ENCODE measurements at places on chromosomes 13 and 19. TPM values are rescaled to one million over a fixed set of nuclear protein-coding genes. Genes with fewer than 3 reads are reported as not detected.

- no peak for DNase-seq
Observed at GRCh38 chr13:40376296-40376849, 290.1 kb downstream of the FOXO1 start.

GRCh38 chr13:78341032-78341431 lies 262.3 kb downstream of the POU4F1 start:
- DNase-seq = no peak

- DNase-seq = no peak
Observed at GRCh38 chr13:40433577-40433976, 232.9 kb downstream of the FOXO1 start.

DNA sequence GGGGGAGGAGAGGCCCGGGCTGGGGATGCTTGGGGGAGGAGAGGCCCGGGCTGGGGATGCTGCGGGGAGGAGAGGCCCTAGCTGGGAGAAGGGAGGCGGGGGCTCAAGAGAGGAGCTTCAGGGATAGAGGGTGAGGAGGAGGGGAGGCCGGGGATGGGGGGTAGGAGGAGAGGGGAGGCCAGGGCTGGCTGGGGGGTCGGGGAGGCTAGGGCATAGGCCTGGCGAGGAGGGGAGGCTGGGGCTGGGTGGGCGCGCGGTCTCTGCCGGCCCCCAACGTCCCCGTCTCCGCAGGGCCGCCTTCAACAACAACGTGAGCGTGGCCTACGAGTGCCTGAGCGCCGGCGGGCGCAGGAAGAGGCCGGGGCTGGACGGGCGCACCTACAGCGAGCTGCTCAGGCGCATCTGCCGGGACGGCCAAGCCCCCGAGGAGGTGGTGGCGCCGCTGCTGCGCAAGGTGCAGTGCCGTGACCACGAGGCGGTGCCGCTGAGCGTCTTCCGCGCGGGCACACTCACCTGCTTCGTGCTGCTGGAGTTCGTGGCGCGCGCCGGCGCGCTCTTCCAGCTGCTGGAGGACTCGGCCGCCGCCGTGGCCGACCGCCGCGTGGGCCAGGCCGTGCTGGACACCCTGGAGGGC lies 11.4 kb downstream of the TPGS1 start:
- DNase-seq = peak; percentile 72

DNA sequence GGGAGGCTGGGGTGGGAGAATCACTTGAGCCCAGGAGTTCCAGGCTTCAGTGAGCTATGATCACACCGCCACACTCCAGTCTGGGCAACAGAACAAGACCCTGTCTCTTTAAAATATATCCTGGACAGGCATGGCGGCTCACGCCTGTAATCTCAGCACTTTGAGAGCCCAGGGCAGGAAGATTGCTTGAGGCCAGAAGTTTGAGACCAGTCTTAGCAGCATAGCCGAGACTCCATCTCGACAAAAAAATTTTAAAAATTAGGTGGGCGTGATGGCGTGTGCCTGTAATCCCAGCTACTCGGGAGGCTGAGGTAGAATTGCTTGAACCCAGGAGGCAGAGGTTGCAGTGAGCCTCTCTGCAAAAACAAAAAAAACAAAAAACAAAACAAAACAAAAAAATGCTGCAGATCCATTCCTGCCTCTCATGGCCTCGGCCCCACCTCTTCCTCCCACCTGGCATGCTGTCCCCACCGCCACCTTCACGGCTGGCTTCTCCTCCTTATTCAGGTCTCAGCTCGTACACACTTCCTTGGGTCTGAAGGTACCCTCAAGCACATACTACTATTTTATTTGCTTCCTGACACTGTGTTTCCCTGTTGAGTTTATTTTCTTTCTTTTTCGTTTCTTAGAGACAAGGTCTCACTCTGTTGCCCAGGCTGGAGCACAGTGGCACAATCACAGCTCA lies 5.3 kb downstream of the RFX1 start:
- DNase-seq = no peak

GRCh38 chr19:48635263-48635965 lies 1.8 kb downstream of the DBP start:
- peak; percentile 71 for DNase-seq

DNA sequence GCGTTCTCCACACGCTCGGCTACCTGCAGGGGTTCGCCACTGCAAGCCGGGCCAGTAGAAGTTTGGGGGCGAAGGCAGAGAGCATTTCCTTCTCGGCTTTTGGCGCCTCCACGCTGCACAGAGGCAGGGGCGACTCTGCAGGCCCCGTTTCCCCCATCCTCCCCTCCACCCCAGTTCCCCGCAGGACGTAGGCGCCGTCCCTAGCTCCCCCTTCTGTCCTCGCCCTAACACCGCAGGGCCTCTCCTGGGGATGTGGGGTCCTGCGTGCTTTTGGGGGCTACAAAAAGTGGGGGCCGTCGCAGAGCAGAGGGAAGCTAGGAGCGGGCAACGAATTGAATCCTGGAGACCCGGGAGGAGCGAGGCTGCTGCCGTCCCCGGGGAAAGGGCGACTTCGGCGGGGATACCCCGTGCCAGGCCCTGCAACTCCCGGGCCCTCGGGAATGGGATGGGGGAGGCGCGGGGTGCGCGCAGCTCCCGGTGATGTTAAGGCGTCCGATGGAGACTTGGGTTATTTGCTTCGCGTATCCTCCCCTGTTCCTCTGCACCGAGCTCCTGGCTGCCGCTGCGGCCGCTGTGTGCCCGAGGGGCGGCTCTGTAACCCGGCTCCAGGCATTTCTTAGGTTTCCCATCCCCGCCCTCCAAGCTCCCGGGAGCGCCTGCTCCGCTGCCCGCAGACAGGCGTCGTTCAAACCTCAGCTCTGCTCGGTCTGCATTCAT lies 255.9 kb upstream of the SOX21 start:
- peak; percentile 68 for DNase-seq

DNA sequence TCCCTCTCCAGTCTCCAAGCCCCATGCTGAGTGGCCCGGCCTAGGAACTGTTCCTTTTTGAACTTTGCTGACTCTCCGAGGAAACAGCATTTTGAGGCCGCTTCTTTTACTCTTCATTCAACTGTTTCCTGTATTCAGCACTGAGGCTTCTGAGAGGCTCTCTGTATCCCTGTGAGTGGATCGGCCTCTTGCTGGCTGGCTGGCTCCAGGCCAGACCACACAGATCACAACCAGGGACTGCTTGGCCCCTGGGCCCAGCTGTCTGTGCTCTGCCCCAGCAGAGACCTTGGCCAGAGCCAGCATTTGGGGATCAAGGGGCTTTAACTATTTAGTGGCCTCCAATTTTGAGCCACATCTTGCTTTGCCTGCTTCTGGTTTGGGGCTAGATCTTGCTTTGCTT lies 75.6 kb upstream of the KL start:
- DNase-seq = no peak

DNA sequence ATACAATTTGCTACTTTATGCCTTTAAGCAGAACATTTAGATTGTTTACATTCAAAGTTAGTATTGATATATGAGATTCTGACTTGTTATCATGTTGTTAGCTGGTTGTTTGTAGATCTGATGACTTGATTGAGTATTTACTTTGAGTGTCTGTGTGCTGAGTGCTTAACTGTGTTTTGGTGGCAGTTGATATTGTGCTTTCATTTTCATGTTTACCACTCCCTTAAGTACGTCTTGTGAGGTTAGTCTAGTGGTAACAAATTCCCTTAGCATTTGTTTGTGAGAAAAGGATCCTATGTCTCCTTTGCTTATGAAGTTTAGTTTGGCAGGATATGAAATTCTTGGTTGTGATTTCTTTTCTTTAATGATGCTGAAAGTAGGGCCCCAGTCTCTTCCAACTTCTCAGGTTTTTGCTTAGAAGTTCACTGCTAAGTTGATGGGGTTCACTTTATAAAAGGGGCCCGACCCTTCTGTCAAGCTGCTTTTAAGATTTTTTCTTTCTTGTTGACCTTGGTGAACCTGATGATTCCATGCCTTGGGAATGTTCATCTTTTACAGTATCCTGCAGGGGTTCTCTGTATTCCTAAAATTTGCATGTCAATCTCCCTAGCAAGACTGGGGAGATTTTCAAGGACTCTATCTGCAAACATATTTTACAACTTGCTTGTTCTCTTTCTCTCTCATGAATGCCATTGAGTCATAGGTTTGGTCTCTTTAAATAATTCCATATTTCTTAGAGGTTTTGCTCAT lies 1095.4 kb upstream of the PCDH20 start:
- DNase-seq = no peak

GRCh38 chr13:27632214-27632613 lies 10.5 kb downstream of the POLR1D start:
- DNase-seq = no peak

DNA sequence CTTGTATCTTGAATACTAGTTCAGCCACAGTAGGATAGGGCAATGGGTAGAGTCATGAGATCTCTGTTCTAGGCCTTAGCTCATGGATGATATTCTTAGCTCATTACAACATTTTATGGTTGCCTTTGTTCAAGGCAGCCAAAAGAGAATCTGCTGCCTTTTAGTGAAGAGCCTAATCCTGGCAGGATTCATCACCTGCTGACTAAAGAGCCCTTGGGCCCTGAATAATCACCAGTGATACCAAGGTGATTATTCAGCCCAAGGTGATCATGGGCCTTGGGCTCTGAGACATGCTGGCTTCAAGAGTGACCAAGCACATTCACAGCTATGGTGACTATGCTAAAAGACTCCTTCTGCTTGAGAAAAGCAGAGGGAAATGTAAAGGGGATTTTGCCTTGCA lies 143.3 kb upstream of the MYO16 start:
- no peak for DNase-seq

DNA sequence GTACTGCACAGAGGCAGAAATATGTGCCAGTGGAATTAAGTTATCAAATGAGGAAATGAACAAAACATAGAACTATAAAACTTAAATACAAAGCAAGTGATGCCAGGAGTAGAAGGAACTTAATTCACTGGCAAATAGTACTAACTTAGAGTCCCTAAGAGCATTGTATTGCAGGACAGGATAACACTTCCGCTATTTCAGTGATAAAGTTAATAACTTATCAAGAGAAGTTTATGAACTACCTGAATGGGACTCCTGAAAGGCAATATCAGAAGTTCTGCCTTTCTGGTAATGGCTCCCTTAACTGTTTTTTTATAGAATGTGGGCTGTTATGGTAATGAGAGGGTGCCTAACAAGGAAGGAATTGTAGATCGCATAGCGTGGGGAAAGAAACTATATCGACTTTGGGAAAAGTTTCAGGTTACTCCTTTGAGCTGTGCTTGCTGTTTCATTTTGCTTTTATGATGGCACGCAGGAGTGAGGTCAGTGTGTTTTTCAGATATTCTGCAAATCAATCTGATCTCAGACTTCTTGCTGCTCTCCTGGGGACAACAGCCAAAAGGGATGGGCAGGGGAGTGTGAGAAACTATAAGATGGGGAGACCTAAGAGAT lies 95.3 kb upstream of the MLNR start:
- no peak for DNase-seq

DNA sequence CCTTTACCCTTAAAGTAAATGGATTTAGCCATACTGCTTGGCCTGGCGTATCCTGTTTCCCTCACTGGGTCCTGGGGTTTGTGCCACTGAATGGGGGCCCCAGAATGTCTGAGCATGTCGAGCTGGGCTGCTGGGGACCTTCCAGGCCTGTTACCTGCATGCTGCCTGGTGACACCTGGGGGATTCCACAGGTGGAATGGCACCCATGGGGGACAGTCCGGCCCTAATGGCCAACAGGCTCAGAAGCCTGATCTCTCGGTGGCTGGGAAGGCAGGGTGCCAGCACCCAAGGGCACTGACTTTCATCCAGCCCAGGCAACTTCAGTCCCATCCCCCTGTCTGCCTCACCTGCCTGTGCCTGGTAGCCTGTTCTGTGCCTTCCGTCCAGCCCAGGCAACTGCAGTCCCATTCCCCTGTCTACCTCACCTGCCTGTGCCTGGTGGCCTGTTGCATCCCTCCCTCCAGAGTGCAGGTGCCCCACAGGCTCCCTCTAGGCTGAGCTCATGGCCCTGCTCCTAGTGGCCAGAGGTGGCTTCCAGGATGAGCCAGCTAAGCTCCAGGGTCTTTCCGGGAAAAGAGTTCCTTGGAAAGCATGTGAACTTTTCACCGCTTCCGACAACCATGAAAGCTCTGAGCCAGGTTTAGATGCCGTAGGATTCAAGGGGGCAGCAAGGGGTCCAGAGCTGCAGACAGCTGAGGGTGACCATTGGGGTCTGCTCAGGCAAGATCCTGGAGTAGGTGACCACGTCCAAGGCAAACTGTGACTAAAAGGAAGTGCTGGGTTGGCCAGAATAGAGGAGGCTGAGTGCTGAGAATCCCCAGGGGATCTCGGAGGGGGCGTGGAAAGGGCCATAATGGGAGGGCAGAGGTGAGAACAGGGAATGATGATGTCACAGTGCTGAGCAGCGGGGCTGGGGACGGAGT lies 30.3 kb upstream of the ZNF492 start:
- no peak for DNase-seq

DNA sequence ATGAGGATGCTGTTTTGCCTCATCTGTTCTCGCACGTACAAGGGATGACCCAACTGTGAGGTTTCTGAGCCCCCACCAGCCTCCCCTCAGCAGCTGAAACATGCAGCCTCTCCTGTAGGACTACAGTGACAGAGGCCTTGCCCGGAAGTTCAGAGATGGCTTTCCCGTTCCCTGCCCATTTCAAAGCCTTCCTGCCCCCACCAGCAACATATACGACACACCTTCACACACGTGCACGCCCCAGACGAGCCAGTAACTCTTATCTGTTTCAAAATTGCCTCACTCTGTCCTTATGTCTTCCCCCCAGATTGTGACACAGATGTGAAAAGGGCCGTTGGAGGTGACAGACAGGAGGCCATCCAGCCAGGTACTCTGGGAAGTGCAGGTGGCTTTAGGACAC lies 95.8 kb downstream of the RAB20 start:
- DNase-seq = no peak

GRCh38 chr13:33560726-33561125 lies 257.2 kb upstream of the RFC3 start:
- DNase-seq = no peak

- no peak for DNase-seq
Observed at GRCh38 chr13:44932850-44933251, 56.4 kb downstream of the NUFIP1 start.

DNA sequence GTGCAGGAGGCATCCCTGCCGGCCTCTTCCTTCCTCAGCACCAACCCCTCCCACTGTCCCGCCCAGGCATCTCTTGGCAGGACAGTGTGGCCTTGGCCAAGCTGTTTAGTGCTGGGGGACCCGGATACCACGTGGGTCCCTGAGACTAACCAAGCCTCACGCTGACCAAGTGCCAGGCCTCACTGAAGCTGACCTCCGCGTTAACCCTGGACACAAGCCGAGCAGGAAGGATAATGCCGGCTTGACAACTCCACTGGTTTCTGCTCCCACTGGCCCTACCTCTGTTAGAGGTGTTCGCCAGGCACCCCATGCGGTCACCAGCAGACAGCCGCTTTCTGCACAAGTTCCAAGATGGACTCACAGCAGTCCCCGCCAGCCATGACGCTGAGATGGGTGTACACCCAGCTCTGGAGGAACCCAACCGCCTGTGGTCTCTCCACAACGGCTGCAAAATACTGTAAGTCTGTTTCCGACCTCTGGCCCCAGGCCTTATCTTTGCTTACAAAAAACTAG lies 12.4 kb downstream of the GRTP1 start:
- DNase-seq = no peak

GRCh38 chr19:43723588-43723987 lies 7.7 kb downstream of the IRGC start:
- DNase-seq = no peak

- no peak for DNase-seq
Observed at GRCh38 chr13:36788276-36788675, 30.7 kb upstream of the RFXAP start.

Gene RGCC
- not detected for total RNA-seq

Gene INAFM1
- 65.0 TPM for total RNA-seq

Gene ZNF614
- total RNA-seq = 7.1 TPM

Gene TSHZ3
- 7.4 TPM for total RNA-seq

Gene ZNF865
- total RNA-seq = 14.6 TPM

Gene CLEC11A
- 4.0 TPM for total RNA-seq

Gene RNF17
- not detected for total RNA-seq

Data from glutamatergic neuron (in vitro differentiated cells).